BJ (cell line): ENCODE measurements at places on chromosomes 3 and 15. TPM values are rescaled to one million over a fixed set of nuclear protein-coding genes. Genes with fewer than 3 reads are reported as not detected.
A peak's percentile ranks its signal among the peaks of the same experiment; 100 is the strongest.

Gene FBXW12
- not detected in 2 replicates for polyA plus RNA-seq

Gene MME
- 208 and 273 TPM in 2 replicates for polyA plus RNA-seq

Gene CCDC33
- 0.18 and 0.26 TPM in 2 replicates for polyA plus RNA-seq

Gene CMTM6
- 22.8 and 47.4 TPM in 2 replicates for polyA plus RNA-seq

Gene CCRL2
- not detected in 2 replicates for polyA plus RNA-seq

Gene APBA2
- polyA plus RNA-seq, result 8.5 and 15.1 TPM in 2 replicates

Gene DPPA4
- not detected in 2 replicates for polyA plus RNA-seq

Gene TTLL13
- polyA plus RNA-seq, result 0.04 and 0.05 TPM in 2 replicates

DNA sequence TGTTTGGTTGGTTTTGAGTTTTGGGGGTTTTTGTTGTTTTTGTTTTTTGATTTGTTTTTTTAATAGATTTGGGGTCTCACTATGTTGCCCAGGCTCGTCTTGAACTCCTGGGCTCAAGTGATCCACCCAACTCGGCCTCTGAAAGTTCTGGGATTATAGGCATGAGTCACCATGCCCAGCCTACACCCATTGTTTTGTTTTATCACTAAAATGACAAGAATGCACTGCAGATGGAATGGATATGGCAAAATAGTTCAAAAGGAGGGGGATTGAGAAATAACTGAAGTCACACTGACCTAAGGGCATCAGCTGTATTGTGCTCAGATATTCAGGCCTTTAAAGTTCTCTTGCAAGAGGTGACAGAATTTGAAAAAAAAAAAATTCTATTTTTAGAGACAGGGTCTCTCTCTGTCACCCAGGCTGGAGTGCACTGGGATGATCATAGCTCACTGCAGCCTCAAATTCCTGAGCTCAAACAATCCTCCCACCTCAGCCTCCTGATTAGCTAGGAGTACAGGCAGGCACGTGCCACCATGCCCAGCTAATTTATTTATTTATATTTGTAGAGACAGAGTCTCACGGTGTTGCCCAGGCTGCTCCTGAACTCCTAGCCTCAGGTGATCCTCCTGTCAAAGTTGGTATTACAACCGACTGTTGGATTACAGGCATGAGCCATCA, 4.4 kb upstream of the RASA2 start:
- DNase-seq, result peak; percentile 76

DNA sequence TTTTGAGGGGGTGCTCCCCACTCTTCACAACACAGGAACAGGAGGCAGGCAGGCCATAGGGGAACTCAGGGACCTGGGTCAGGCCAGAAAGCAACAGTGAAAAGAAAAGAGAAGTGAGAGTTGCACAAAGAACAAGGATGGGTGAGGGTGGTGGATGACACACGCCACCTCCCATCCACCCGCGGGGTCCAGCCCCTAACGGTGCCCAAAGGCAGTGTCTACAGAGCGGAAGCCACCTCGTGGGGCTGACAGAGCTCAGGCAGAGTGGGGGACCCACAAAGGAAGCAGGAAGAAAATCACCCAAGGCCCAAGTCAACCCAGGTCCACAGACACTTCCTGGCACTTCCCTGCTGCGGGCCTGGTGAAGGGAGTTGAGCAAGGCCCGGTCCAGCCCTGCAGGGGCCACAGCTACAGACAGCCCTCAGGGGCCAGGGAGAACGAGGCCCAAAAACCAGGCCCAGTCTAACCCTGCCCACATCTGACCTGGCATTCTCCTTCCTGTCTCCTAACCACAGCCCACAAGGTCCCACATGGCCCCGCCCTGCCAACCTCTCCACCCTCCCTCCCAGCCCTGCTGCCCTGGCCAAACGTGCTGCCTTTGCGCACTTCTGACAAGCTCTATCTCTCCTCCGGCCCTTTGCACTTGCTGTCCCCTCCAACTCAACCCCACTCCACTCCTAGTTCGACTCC, 5.9 kb downstream of the NUP210 start:
- no peak for DNase-seq

DNA sequence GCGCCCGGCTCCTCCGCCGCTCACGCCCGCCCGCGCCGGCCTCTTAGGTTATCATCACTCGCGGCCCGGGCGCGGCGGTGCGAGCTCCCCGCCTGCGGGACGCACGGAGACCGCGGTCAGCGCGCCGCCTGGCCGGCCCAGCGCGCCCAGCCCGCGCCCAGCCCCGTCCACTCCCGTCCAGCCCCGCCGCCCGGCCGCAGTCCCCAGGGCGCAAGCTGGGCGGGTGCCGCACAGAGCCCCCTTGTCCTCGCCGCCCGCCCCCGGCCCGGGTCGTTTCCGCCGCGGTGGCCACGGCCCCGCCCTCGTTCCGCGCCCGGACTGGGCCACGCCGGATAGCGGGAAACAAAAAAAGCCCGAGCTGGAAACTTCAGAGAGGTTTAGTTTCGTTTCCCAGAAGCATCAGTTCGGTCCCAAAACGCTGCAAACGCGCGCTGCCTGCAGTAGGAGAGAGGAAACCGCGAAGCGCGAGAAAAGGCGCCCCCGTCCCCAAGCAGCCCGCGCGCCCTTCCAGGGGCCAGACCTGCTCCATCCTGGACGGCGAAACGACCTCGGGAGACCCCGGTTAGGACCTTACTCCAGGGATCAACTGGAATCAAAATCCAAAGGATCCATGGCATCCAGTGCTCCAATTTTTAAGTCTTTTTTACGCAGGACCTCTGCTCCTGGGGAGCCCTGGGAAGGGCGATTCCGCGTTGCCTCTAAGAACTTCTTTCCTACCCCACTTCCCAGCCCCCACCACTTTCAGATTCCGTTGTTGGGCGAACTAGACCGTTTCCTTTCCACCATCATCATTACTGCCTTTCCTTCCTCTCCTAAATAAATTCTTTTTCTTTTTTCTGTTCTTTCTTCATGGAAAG, at the start of gene ATP10A:
ATP10A (minus strand) TSS at position 217 of the 857 bp plus-strand sequence. CDS start 231 bp downstream, outside the sequence.
- DNase-seq, result no peak

DNA sequence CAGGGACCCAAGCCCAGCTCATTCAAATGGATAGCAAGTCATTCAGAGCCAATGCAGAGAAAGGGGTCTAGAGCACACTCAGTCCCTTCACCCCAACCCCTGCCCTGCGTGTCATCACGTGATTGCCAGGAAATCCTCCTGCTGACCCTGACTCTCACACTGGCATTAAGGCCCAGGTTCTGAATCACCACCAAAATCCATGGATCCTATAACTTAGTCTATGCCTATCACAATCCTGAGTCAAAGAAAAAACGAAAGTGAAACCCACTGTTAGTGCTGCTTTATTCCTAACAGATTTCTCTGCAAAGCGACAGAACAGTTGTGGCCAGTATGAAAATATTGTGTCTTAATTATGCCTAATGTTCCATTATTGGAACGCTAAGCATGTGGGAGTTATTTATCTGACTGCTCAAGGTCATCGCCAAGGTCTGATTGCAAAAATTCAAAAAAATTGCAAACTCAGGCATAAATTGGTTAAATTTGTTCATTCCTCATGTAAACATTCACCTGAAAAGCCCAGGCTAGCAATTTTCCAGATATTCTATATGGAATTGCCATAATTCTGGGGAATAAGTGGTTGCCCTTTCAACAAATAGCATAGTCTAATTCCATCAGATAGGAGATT, 108.7 kb upstream of the EIF1B start:
- DNase-seq, result no peak

GRCh38 chr15:80260551-80260950, 8.5 kb upstream of the CTXND1 start:
- DNase-seq, result no peak

DNA sequence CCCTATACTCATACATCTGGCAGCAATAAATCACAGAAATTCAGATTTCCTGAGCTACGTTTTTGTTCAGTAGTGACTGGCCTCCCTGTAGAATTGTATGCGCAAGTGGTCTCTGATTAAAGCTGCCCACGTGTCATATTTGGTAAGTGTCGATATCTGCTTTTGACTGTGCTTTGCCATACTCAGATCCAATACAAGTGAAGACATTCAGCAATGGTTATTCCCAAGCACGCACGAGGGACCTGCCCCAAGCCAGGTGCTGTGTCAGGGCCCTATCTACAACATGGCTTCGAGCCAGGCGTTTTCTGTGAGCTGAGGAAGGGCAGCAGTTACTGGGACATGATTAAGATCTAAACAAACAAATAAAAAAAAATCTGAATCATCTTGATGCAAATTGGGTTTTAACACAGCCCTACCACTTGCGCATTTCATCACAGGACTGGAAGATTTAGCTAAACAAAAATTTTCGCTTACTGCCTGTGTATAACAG, 47.2 kb upstream of the ICE2 start:
- no peak for DNase-seq

GRCh38 chr3:124748560-124749198, 18.4 kb downstream of the UMPS start:
- DNase-seq, result no peak

GRCh38 chr3:169242708-169243513, 420.6 kb downstream of the MECOM start:
- no peak for DNase-seq

GRCh38 chr3:37290551-37290950, 116.2 kb upstream of the LRRFIP2 start:
- DNase-seq, result no peak

GRCh38 chr3:42701371-42702065, 1.1 kb downstream of the HHATL start:
- DNase-seq, result no peak

GRCh38 chr15:87760547-87761314, 495.8 kb downstream of the NTRK3 start:
- no peak for DNase-seq

- no peak for DNase-seq
Observed at GRCh38 chr15:94252906-94253491, 21.6 kb downstream of the MCTP2 start.

GRCh38 chr3:12186046-12186445, 27.3 kb upstream of the TIMP4 start:
- DNase-seq, result no peak
